ENCODE measurements at places on chromosomes 7 and 10.

- DNase-seq: no peak
These were observed 102.0 kb downstream of the PRKAG2 start for GRCh38 chr7:151774951-151775350.

GRCh38 chr10:8042721-8043568 lies 11.5 kb upstream of the GATA3 start:
- DNase-seq: no peak

DNA sequence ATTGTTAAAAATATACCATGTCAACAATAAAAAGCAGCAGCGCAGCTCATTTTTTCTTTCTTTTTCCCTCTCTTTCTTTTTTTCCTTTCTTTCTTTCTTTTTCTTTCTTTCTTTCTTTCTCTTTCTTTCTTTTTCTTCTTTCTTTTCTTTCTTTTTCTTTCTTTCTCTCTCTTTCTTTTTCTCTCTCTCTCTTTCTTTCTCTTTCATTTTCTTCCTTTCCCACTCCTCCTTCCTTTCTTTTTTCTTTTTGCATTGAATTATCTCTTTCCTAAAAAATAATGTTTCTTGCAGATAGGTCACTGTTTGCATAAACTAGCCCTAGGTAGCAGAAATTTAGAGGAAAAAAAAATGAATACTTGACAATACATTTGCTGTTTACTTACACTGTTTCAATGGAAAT lies 755.1 kb upstream of the COBL start:
- DNase-seq: no peak

- no peak for DNase-seq
These were observed 82.9 kb downstream of the PRTFDC1 start for GRCh38 chr10:24869354-24870015.

GRCh38 chr7:98869027-98869596 lies 702 bp downstream of the TMEM130 start:
- DNase-seq: no peak

GRCh38 chr10:21199501-21199900 lies 302.4 kb upstream of the NEBL start:
- DNase-seq: no peak

DNA sequence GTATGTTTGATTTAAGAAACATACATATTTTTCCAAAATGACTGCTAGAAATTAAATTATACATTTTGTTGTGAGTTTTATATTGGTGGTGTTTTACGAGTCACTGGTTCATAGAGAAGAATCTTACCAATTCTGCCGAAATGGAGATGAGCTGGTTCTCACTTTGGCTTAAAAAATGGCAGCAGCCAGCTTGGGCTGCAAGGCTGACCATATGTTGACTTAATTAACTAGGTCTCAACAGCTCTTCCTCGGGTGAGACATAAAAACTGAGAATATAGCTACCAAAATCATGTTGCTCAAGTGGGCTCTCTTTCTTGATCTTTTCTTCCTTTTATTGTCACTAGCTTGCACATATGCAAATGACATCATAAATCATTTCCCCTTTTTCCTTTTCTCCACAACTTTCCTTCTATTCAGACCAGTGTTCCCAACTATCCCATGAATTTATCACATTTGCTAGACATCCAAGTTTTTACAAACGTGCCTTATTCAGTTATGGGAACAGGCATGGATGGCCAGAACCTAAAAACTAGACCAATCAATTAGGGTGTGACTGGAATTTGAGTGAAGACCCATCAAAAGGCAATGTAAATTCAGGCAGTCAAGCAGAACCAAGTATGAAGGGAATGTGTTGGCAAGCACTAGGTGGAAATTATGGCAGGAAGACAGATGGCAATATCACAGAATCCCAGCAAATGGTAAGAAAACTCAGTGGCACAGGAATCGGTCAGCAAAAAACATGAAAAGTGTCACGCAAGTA lies 6.4 kb upstream of the TSPAN12 start:
- no peak for DNase-seq

GRCh38 chr7:129665013-129665401 lies 53.5 kb downstream of the NRF1 start:
- no peak for DNase-seq

- no peak for DNase-seq
These were observed 14.6 kb upstream of the LFNG start for GRCh38 chr7:2504889-2505375.

DNA sequence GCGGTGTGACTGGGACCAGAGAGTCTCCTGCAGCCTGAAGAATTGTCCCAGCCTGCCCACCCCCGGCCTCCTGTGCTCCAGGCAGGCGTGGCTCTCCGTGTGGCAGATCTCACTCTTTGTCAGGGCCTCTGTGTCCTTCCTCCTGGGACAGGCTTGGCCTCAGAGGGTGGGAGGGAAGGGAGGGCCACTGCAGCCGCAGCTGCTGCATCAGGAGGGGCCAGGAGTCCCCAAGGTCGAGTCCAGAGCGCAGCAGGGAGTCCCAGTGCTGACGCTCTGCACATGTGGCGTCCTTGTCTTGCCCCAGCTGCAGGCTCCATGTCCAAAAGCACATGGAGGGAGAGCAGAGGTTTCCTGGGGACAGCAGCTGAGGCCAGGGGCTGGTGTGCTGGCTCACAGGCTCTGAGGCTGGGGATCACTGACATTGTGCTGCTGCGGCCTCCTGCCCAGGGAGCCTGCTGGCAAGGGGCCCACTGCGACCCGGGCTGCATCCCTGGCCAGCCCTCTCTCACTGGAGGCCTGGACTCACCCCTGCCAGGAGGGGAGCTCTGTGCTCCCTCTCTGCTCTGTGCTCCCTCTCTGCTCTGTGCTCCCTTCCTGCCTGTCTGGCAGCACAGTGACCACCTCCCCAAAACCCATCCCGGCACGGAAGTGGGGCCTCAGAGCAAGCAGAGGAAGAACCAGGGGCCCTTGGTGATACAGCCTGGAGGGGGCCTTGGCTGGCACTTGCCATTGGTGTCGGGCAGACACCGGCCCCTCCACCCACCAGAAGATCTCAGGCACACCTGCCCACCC lies 114.6 kb upstream of the RET start:
- DNase-seq: no peak

DNA sequence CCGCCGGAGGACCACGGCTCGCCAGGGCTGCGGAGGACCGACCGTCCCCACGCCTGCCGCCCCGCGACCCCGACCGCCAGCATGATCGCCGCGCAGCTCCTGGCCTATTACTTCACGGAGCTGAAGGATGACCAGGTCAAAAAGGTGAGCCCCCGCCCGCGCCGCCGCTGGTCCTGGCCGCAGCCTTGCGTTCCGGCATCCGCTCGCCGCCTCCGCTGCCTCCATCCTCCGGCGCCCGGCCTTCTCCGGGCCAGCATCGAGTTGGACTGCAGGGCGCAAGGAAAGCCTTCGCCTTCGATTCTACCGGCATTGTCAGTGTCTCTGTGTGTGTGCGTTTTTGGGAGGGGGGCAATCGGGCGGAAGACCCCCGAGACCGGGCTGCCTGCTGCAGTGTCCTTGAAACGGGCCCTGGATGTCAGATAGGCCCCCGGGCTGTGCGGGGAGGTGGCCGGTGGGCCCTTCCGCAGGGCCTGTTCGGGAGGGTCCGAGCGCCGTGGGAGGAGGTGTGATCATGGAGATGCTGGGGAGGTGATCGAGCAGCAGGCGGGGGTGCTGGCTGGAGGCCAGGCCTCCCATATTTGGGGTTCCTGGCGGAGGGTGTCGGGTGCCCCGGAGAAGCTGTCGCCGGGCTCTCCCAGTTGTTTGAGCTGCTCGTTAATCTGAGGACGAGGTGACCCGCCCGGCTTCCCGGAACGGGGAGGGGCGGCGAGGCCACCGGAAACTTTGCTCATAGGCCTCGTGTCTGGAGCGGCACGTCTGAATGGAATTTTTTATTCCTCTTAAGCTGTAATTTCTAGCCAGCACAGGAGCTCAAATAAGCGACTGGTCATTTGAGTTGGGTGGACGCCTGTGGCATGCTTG lies 40.8 kb downstream of the HK1 start:
- DNase-seq: peak; percentile 69

- no peak for DNase-seq
These were observed 82.2 kb downstream of the TSPAN12 start for GRCh38 chr7:120775755-120776154.

GRCh38 chr7:76300166-76300731 lies 2.2 kb upstream of the HSPB1 start:
- DNase-seq: no peak

- no peak for DNase-seq
These were observed 8.4 kb downstream of the OLAH start for GRCh38 chr10:15052121-15052520.

DNA sequence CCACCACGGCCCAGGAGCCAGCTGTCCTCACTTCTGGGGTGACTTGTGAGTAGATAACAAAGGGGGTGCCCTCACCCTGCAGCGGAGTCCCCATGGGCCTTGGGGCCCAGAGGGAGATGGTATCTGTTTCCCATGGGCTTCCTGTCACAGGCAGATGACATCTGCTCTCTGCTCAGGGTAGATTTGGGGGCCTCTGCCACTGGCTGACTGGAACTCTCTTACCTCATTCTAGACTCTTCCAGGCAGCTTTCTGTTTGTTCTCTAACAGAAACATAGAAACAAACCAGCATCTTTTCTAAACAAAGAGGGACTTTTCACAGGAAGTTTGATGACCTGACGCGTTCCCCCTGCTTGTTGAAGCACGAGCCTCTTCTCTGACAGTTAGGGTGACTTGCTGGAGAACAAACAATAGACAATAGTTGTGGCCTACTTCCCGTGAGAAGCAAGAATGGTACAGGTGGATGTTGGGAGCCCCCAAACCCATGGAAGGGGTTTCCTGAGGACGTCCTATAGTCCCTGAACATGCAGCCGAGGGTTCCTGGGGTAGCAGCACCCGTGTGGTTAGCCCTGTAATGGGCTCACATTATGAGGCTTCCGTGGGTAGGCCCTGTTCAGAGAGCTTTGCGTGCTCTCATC lies 61.6 kb downstream of the GRK5 start:
- DNase-seq: peak; percentile 79

- no peak for DNase-seq
These were observed 17.2 kb downstream of the STAMBPL1 start for GRCh38 chr10:88896994-88897853.

DNA sequence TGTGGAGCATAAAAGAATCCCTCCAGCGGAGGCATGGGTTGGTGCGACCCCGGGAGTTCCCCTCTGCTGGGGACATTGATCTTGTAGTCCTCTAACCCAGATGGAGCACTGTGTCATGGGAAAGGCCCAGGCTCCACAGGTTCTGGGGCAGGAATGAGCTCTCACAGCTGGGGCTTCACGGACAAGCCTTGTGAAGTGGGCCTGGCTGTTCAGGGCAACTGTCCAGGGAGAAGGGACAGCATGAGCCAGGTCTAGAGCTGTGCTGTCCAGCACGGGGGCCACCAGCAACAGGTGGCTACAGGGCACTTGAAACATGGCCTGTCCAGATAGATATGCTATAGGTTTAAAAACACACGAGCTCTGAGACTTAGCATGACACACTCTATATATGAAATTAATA lies 11.4 kb downstream of the GPR26 start:
- no peak for DNase-seq

DNA sequence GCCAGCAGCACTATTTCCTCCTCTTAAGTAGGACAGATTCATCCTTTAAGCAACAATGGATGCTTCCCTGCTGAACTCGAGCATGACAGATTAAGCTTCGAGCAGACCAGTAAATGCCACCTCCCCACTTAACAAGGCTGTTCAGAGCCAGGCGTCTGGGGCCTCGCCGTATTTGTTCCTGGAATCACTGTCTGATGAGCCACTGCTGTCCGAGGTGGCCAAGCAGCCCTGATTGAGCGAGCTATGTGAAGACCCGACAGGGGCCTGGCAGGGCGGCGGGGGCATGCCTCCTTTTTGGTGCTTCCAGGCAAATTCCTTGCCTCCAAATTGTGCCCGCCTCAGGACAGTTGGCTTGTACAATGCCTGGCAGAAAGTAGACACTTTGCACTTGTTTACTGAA lies 862.6 kb downstream of the NRG3 start:
- DNase-seq: no peak

- no peak for DNase-seq
These were observed 340.9 kb downstream of the LRMDA start for GRCh38 chr10:75772153-75772887.

DNA sequence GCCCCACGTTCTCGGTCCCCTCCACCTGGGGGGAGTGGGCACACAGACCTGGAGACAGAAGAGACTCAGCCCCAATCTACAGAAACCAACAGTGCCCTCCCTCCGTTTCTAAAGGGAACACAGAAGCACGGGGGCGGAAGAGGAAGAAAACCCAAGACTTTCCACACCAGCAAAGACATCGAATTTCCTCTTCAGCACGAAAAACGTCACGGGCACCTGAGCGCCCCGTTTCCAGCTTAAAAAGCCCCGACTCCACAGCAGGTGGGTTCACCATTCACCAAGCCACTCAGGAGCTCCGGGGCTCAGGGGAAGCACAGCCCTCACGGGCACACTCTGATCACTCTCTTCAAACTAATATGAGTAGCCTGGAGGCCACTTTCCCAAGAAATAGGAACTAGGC lies 19.6 kb downstream of the NUDT1 start:
- no peak for DNase-seq

DNA sequence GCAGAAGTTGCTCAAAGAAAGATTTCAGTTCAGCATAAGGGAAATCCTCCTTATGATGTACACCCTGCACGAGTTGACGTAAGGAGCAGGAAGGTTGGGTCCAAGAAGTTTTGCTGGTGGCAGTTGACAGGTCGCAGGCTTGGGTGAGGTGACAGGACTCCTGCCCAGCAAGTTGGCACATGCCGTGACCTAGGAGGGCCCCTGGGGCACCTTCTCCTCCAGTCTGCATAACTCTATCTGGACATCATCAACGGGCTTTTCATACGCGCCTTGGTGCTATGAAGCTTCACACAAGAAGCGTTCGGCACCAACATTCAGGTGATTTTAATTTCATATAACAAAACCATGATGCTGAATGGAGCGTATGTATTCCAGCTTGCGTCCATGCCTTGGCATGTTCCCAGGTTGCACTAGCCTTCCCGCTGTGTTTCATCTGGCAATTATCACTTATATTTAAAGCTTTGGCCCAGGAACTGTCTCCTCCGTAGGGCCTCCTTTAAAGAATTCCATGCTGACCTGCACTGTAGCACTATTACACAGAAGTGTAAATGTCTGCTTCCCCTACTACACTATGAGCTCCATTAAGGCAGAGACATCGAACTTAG lies 651.6 kb upstream of the FOXK1 start:
- no peak for DNase-seq
